Neural crest cell (in vitro differentiated cells): ENCODE measurements at places on chromosomes 7 and 10.
A peak's percentile ranks its signal among the peaks of the same experiment; 100 is the strongest.

DNA sequence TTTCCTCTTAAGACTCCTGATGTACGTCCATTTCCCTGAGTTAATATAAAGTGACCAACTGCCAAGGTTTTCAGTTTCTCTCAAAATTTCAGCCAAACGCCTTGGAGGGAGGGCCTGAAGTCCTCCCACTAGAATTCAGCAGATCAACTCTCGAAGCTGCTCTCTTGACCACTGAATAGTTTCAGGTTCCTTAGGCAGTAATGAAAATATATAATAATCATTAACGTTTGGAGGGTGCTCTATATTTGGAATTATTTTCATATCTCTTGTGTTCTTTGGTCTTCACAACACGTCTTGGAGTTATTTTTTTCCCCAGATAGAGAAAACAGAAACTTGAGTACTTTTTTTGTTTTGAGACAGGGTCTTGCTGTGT is 123.6 kb upstream of the SFMBT2 start:
- H3K36me3 ChIP-seq = no peaks in the 10 kb centered on the region
- DNase-seq = no peak
- H3K27ac ChIP-seq = no peak overlapping the region
- H3K4me1 ChIP-seq = peaks cover 36% of the 10 kb centered on the region
- peaks cover 12% of the 10 kb centered on the region for H3K27me3 ChIP-seq

DNA sequence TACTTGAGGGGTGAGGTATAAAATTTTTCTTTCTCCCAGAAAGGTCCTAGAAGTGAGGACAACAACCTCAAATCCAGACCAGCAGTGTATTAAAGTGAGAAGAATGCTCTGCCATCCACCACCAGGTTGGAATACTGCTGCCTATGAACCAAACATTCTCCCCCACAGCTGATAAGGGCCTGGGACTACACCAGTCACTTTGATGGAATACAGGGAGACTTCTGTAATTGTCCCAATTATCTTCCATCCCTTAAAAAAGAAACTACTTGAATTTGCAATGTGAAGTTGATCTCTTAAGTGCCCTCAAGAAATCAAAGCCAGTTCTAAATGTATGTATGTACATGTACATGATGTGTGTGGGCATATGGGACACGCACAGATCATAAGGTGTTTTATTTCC is 3.0 kb downstream of the TBX20 start:
- peaks cover 97% of the 10 kb centered on the region for H3K27me3 ChIP-seq
- no peak overlapping the region for H3K4me3 ChIP-seq
- no peak overlapping the region for H3K27ac ChIP-seq
- H3K4me1 ChIP-seq = no peaks in the 10 kb centered on the region

DNA sequence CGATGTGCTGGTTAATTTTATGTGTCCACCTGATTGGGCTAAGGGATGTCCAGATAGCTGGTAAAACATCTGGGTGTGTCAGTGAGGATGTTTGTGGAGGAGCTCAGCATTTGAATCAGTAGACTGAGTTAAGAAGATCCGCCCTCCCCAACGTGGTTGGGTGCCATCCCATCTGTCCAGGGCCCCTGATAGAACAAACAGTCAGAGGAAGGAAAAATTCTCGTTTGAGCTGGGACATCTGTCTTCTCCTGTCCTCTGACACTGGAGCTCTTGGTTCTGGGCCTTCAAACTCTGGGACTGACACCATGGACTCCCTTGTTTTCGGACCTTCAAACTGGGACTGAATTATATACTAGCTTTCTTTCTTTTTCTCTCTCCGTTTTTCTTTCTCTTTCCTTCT is 59.6 kb downstream of the CARD11 start:
- H3K27ac ChIP-seq = no peak overlapping the region
- no peak overlapping the region for H3K4me3 ChIP-seq
- H3K36me3 ChIP-seq = no peaks in the 10 kb centered on the region
- peaks cover 2% of the 10 kb centered on the region for H3K4me1 ChIP-seq
- no peak for DNase-seq
- H3K27me3 ChIP-seq = no peaks in the 10 kb centered on the region

- DNase-seq = peak; percentile 14
- H3K27ac ChIP-seq = no peak overlapping the region
- H3K4me3 ChIP-seq = no peak overlapping the region
- no peaks in the 10 kb centered on the region for H3K27me3 ChIP-seq
These were observed 244.3 kb downstream of the MTERF1 start for GRCh38 chr7:91636129-91636724.

DNA sequence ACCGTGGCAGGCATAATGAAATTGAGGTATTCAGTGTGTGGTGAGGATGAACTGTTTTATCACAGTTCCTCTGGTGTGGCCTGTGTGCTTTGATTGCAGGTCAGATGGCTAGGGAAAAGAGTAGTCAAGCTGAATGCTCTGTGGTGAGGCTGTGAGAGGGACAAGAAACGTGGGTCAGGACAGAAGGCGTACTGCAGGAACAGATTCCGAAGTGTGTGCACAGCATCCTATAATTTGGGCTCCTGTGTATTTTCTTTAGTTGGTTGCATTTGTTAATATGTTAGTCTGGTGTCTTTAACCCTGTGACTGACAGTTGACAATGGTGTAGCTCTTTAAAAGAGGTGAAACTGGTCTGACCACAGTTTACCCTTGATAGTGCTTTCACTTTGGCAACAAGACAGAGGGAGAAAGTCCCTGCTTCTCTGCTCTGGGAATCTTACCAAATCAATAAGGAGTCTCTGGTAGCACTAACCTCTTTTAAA is 76.5 kb downstream of the AUTS2 start:
- H3K27ac ChIP-seq = no peak overlapping the region
- no peak overlapping the region for H3K4me3 ChIP-seq
- peaks cover 46% of the 10 kb centered on the region for H3K4me1 ChIP-seq
- no peaks in the 10 kb centered on the region for H3K27me3 ChIP-seq
- no peak for DNase-seq
- H3K36me3 ChIP-seq = no peaks in the 10 kb centered on the region

- H3K27ac ChIP-seq = no peak overlapping the region
- DNase-seq = no peak
- no peaks in the 10 kb centered on the region for H3K4me1 ChIP-seq
- no peak overlapping the region for H3K4me3 ChIP-seq
- H3K36me3 ChIP-seq = no peaks in the 10 kb centered on the region
These were observed 373.0 kb upstream of the SMIM30 start for GRCh38 chr7:113491305-113491704.

GRCh38 chr7:80135309-80136104 is 876 bp downstream of the GNAI1 start:
- H3K27me3 ChIP-seq = no peaks in the 10 kb centered on the region
- H3K27ac ChIP-seq = peak overlapping the region; percentile 96
- H3K36me3 ChIP-seq = no peaks in the 10 kb centered on the region
- peaks cover 35% of the 10 kb centered on the region for H3K4me1 ChIP-seq

- no peak overlapping the region for H3K4me3 ChIP-seq
- H3K4me1 ChIP-seq = no peaks in the 10 kb centered on the region
- H3K36me3 ChIP-seq = no peaks in the 10 kb centered on the region
These were observed 2.0 kb downstream of the ANKRD2 start for GRCh38 chr10:97574374-97575126.

GRCh38 chr10:122140941-122141623 is 130.0 kb upstream of the BTBD16 start:
- peaks cover 36% of the 10 kb centered on the region for H3K4me1 ChIP-seq
- H3K4me3 ChIP-seq = no peak overlapping the region
- DNase-seq = no peak
- no peaks in the 10 kb centered on the region for H3K27me3 ChIP-seq

DNA sequence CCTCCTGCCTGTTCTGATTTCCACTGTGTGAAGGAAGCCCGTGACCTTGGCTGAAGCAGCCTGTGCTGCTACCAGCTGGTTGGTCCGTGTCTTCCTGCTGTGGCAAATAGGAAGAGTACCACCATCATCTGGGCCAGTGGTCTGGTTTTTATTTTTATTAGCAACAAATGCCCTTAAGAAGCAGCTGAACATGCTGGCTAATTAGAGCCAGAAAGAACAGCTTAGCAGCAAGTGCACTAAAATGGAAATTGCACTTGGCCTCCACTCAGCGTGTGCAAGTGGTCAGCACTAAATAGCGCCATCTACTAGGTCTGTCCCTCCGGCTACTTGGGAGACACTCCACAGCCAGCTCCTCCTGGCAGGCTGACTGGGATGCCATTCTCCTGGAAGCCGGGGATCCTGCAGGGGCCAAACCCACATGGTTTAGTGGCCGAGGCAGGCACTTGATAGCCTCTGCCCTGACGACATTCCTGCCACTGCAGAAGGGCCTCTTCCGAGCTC is 690.3 kb upstream of the FOXK1 start:
- H3K36me3 ChIP-seq = peaks cover 7% of the 10 kb centered on the region
- DNase-seq = no peak
- no peaks in the 10 kb centered on the region for H3K27me3 ChIP-seq
- H3K4me1 ChIP-seq = peaks cover 13% of the 10 kb centered on the region

- peaks cover 12% of the 10 kb centered on the region for H3K4me1 ChIP-seq
- no peak for DNase-seq
- no peak overlapping the region for H3K27ac ChIP-seq
- no peak overlapping the region for H3K4me3 ChIP-seq
These were observed 85.1 kb upstream of the SDK1 start for GRCh38 chr7:3215624-3216585.

DNA sequence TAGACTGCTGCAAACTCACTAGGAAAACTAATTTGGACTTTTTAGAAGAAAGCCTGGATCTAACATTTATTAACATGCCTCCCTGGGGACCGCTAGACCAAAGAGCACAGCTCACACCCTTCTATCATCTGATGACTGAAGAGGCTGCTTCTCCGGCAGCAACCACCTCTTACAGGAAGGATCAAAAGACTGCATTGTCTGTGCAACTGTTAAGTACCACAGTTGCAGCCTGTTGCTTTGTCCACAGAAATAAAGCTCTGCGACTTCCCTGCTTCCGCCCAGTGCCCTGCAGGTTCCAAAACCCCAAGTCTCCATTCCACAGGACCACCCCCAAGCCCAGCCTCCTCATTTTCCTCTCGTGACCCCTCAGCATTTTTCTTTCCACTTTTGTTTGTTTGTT is 14.0 kb upstream of the PODXL start:
- peaks cover 36% of the 10 kb centered on the region for H3K4me1 ChIP-seq
- peak overlapping the region; percentile 69 for H3K27ac ChIP-seq
- DNase-seq = no peak
- no peak overlapping the region for H3K4me3 ChIP-seq

- H3K36me3 ChIP-seq = no peaks in the 10 kb centered on the region
- DNase-seq = no peak
- no peak overlapping the region for H3K4me3 ChIP-seq
- H3K4me1 ChIP-seq = peaks cover 34% of the 10 kb centered on the region
- no peak overlapping the region for H3K27ac ChIP-seq
These were observed 17.3 kb upstream of the ADRB1 start for GRCh38 chr10:114026189-114027040.

GRCh38 chr7:130953196-130953595 is 219.2 kb upstream of the KLF14 start:
- no peak for DNase-seq
- no peaks in the 10 kb centered on the region for H3K4me1 ChIP-seq
- H3K4me3 ChIP-seq = no peak overlapping the region
- no peaks in the 10 kb centered on the region for H3K27me3 ChIP-seq

DNA sequence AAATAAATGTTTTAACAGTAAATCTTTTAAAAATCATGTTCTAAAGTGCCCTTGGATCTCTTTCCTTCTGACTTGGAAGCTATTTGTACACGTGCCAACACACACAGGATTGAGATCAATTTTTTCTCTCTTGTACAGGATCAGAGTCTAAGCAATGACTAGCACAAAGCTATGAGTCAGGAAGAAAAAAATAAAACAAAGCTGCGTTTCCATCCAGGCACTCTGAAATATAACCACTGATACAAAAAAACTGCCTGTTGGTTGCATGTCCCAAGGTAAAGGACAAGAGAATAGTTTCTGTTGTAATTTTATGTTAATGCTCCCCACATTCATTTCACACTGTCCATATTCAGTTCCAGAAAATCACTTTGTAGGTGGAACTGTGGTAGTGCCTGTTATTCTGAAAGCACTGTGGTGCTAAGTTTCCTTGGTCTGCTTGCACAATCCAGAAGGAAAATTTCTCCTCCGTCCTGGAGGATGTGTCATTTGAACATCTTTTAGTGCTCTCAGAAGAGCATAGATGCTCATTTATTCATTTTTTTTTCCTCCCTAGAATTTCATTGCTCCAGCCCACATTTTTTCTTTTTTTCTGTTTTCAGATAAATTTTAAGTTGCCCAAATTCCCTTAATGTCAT is 113.4 kb downstream of the PLXDC2 start:
- H3K4me1 ChIP-seq = peaks cover 5% of the 10 kb centered on the region
- DNase-seq = no peak
- no peaks in the 10 kb centered on the region for H3K27me3 ChIP-seq
- peaks cover 2% of the 10 kb centered on the region for H3K36me3 ChIP-seq

DNA sequence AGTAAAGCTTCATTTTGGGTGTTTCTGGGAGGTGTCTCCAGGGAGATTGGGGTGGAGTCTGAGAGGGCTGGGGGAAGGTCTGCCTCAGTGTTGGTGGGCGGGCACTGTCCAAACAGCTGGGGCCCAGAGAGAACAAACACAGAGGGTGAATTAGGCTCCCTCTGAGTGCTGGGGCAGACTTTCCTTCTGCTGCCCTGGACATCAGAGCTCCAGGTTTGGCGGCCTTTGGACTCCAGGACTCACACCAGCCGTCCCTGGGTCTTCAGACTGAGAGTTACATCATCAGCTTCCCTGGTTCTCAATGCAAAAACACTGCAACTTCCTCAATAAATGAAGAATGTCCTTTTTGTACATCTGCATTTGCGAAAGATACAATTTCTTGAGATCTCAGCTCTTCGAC is 427.4 kb downstream of the PTPRN2 start:
- H3K4me3 ChIP-seq = no peak overlapping the region
- H3K4me1 ChIP-seq = no peaks in the 10 kb centered on the region
- no peaks in the 10 kb centered on the region for H3K27me3 ChIP-seq
- DNase-seq = no peak
- H3K27ac ChIP-seq = no peak overlapping the region
- H3K36me3 ChIP-seq = peaks cover 30% of the 10 kb centered on the region

- peak; percentile 20 for DNase-seq
- H3K27me3 ChIP-seq = peaks cover 92% of the 10 kb centered on the region
- no peak within 1 kb of the TSS for H3K27ac ChIP-seq
- no peaks in the 10 kb centered on the region for H3K36me3 ChIP-seq
- H3K4me1 ChIP-seq = peaks cover 13% of the 10 kb centered on the region
- H3K4me3 ChIP-seq = peak within 1 kb of the TSS; percentile 82
These were observed at the start of gene PDE1C for GRCh38 chr7:32070406-32071360. Gene PDE1C (minus strand): TSS chr7:32070407.
